Sigmoid colon (tissue), 7 donors: ENCODE measurements at places on chromosomes 3 and 15. TPM values are rescaled to one million over a fixed set of nuclear protein-coding genes. Genes with fewer than 3 reads are reported as not detected.

The SHC4 gene
- total RNA-seq = 2.2 TPM

The PPP1R14D gene
- total RNA-seq = not detected

The ADAMTS17 gene
- total RNA-seq = 1.2 TPM

The MST1R gene
- total RNA-seq = 1.2 TPM

The MEGF11 gene
- not detected for total RNA-seq

The CELF6 gene
- total RNA-seq = 2.1 TPM

The SNX22 gene
- under 0.01 TPM for total RNA-seq

The PARP15 gene
- 3.9 TPM for total RNA-seq

The ISLR gene
- total RNA-seq = 144 TPM

The REC114 gene
- total RNA-seq = not detected

The LRRN1 gene
- total RNA-seq = 0.14 TPM

The GP5 gene
- not detected for total RNA-seq

The TIGIT gene
- total RNA-seq = not detected

The RIOX2 gene
- total RNA-seq = 22.4 TPM

The CCDC32 gene
- 55.3 TPM for total RNA-seq

The KBTBD13 gene
- not detected for total RNA-seq

The CD200 gene
- total RNA-seq = 5.0 TPM

The CYB561D2 gene
- 8.7 TPM for total RNA-seq

The CCDC54 gene
- total RNA-seq = not detected

The ADGRG7 gene
- not detected for total RNA-seq

The CHRD gene
- 5.7 TPM for total RNA-seq

The PLCH1 gene
- total RNA-seq = 0.83 TPM

The CTXND1 gene
- total RNA-seq = 0.55 TPM

The GADL1 gene
- not detected for total RNA-seq

The SORD gene
- 5.4 TPM for total RNA-seq

The ARL13B gene
- 13.0 TPM for total RNA-seq

The HES1 gene
- 35.0 TPM for total RNA-seq

The FBXW12 gene
- not detected for total RNA-seq

The CMTM8 gene
- not detected for total RNA-seq

The PP2D1 gene
- not detected for total RNA-seq

The DIPK2A gene
- 49.9 TPM for total RNA-seq

The CCR1 gene
- total RNA-seq = 8.2 TPM

The PRR20G gene
- total RNA-seq = not detected

The SAMD7 gene
- total RNA-seq = not detected

The DUOX2 gene
- total RNA-seq = 0.14 TPM

The SIAH2 gene
- total RNA-seq = 23.5 TPM

The CHDH gene
- total RNA-seq = 1.8 TPM

The TMEM207 gene
- total RNA-seq = not detected

The SLC22A13 gene
- total RNA-seq = not detected

The WNT5A gene
- total RNA-seq = 11.9 TPM

The ATP8B4 gene
- total RNA-seq = 5.9 TPM

The DPPA2 gene
- not detected for total RNA-seq

The MYRIP gene
- total RNA-seq = 5.5 TPM

The CACNA2D2 gene
- total RNA-seq = 0.49 TPM

The BUB1B gene
- total RNA-seq = 2.0 TPM

The CDAN1 gene
- total RNA-seq = 7.6 TPM

The PIGBOS1 gene
- 19.6 TPM for total RNA-seq

The GRK7 gene
- not detected for total RNA-seq

The LMCD1 gene
- total RNA-seq = 20.7 TPM
